ENCODE measurements at places on chromosomes 1 and 21.

- DNase-seq = no peak
Measured at GRCh38 chr1:168227620-168228019, 1.8 kb downstream of the SFT2D2 start.

GRCh38 chr21:39315603-39316445, 2.4 kb upstream of the BRWD1 start:
- DNase-seq = no peak

- DNase-seq = no peak
Measured at GRCh38 chr1:88455621-88456256, 228.3 kb upstream of the PKN2 start.

DNA sequence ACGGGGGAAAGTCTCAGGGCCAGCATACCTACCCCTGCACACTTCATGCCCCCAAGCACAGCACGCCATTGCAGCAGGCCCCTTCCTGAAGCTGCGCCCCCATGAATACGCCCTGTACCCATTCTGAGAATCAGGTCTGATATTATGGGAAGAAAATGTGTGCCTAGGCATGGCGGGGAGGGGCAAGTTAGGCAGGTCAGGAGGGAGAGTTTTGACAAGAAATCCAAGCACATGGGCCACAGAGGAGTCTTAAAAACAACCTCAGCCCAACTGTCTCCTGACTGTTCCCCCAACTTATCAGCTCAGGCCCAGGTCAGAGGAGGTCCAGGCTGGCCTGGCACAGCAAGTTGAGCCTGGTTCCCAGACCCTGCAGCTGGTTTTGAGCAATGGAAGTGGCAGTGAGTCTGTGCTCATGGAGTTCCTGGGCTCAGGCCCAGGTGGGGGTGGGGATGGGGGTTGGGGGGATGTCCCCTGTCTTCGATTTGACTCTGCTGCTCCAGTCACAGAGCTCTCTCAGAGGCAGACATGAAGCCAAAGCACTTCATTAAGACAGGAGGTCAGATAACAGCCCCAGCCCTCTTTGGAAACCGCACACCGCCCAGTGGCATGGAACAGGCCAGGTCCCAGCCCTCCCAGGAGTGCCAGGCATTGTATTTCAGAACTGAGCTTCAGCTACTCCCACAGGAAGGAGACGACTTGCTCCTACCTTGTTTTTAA, 20.6 kb upstream of the BCAR3 start:
- DNase-seq = no peak

GRCh38 chr1:228293393-228293792, 85.5 kb downstream of the OBSCN start:
- DNase-seq = no peak

- no peak for DNase-seq
Measured at GRCh38 chr1:214362188-214362882, 81.4 kb downstream of the SMYD2 start.

GRCh38 chr1:234125283-234125682, 220.8 kb downstream of the SLC35F3 start:
- no peak for DNase-seq

- DNase-seq = no peak
Measured at GRCh38 chr1:186231861-186232436, 143.1 kb downstream of the TPR start.

GRCh38 chr1:245765230-245766000, 610.6 kb downstream of the KIF26B start:
- DNase-seq = no peak

GRCh38 chr1:43451157-43451591, 2.6 kb downstream of the HYI start:
- DNase-seq = no peak

GRCh38 chr1:104028416-104029035, 278.8 kb downstream of the AMY1C start:
- no peak for DNase-seq

GRCh38 chr1:39034114-39034654, 8.0 kb downstream of the NDUFS5 start:
- no peak for DNase-seq

DNA sequence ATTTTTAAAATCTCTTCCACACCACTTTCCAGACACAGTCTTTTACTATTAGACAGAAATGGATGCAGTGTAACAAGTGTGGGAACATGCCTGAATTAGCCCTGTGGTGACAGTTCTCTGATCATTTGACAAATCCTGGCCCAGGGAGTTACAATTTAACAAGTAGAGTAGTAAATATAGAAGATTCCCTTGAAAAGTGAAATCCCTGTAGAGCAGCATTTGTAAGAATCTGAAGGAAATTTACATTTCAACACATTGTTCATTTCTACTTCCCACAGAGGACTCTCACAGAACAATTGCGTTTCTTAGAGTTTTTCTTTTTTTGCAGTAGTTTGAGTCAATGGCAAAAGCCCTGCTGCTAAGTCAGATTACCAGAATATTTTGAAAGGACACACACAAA, 458.3 kb upstream of the BRINP3 start:
- DNase-seq = no peak

- no peak for DNase-seq
Measured at GRCh38 chr1:228791791-228792190, 56.5 kb downstream of the RHOU start.

DNA sequence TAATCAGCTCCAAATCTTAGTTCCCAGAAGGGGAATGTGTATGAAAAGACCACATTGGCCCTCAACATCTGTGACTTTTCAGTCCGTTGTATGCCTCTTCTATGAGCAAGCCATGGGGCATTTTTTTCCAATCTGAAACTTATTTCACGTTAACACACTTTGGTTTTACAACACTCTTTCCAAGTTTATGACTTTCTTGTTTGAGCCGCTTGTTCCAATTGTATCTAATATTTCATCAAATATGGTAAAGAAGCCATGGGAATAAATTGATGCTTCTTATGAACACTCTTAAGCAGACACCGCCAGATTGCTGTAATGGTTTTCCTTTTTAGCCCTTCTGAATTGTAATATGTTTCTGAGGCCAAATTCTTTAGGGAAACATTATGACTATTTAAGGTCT, 359.9 kb downstream of the HLX start:
- DNase-seq = no peak

GRCh38 chr1:244954359-244954758, 90.0 kb upstream of the HNRNPU start:
- DNase-seq = no peak

DNA sequence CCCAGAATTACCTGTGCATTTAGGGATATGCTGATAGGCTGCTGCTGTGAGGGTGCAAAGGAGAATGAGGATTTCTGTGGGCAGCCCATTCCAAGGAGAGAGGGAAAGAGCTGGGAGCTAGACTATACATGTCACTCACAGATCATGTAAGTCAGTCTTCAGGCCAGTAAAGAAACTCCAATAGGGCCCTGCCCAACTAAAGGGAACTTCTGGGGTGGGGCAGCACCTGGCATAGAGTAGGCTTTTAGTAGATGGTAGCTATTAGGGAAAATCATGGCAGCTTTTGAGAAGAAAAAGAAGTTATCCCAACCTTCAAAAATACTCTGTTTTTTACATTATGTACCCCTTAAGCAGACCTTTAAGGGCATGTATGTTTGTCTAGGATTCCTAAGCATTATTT, 89.6 kb downstream of the ST6GALNAC3 start:
- no peak for DNase-seq

DNA sequence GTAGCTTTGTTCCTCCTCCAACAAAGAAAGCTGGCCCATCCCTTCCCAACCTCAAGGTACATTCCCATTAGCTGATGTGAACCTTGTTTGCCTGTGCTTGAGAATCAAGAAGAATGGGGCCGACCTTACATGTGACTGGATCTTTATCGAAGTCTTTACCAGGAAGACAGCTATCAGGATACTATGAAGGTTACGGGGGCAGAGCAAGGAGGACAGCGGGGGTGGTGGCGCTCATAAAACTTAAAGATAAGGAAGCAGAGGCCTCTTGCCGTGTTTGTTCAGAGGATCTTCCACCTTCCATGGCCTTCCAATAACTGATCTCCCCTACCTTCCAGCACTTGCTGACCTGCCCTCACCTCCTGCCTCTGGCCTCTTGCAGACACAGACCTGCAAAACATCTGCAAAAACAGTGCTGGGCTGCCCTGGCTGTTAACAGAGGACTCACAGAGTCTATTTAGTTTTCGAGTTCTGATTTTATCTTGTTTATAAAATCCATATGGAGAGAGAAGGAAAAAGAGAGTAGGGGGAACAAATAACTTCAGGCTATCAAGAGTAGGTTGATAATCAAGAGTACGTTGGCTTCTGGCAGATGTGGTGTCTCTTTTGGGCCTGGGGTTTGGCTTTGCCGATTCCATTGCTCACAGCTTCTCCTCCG, 198.0 kb downstream of the HUNK start:
- no peak for DNase-seq

DNA sequence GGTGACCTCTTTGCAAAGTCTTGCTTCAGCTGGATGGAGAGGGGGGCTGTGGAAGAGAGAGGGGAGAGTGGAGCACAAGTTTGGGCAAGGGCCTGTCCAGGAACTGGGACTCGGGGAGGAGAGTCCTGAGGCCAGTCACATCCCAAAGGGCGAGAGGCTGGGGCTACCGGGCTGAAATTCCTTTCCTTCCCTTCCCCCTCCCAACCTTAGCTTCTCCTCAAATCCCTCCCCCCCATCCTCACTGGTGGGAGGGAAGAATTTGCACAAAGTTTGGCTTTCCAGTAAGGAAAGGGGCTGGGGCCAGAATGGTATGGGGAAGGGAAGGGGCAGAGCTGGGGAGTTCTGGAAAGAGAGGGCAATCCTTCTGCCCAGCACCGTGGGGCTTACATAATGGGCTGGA, 854 bp downstream of the CNTN2 start:
- no peak for DNase-seq

GRCh38 chr21:31337996-31338907, 5.8 kb downstream of the TIAM1 start:
- DNase-seq = no peak

GRCh38 chr1:206455289-206455665, 15.0 kb upstream of the IKBKE start:
- no peak for DNase-seq

DNA sequence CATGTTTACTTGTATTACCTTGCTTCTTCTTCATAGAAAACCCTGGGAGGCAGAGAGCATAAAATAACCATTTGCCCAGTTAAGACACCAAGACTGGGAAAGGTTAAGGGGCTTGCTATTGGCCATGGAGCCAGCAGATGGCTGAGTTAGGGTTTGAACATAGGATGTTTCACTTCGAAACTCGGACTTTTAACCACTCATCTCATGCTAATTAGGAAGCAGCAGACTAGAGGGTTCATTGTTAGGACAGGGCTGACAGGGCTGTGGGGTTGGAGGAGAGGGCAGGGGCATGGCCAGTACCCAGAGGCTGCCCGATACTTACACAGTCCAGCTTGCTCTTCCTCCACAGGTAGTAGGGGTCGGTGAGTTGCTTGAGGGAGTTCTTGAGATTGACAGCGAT, 17.0 kb downstream of the SLC26A9 start:
- no peak for DNase-seq

DNA sequence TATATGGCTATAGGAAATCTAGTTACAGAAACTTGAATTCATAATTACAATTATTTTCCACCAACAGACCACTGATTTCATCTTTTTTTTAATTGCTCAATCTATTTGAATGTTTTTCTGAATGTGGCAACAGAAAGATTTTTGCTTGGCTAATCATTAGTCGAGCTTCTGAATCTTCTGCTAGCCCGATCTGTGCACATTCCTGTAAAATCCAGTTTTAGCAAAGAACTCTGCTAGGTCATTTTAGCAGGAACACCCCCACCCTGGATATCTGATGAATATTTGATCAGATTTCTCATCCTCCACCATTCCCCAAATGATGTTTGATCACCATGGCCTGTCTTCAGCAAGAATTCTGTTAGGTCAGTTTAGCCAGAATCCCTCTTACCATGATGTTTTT, 176.3 kb downstream of the LEPR start:
- DNase-seq = no peak

DNA sequence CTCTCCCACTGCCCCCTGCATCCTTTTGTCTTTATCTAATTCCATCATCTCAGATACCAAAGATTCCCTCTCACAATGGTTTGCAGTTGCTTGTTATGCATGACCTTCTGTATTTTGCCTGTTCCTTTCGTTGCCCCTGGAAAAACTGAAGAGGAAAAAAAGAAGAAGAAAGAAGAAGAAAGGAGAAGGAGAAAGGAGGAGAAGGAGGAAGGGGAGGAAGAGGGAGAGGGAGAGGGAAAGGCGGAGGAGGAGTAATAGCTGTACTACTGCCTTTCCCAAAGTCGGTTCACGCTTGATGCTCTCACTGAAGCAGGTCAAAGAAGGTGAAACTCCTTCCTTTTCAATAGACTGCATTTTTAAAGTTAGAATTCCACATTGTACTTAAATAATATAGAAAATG, 513.8 kb downstream of the PTPRC start:
- DNase-seq = no peak

- DNase-seq = no peak
Measured at GRCh38 chr1:52365071-52365745, 797 bp downstream of the CC2D1B start.
